ENCODE measurements at places on chromosomes 7 and 10.

DNA sequence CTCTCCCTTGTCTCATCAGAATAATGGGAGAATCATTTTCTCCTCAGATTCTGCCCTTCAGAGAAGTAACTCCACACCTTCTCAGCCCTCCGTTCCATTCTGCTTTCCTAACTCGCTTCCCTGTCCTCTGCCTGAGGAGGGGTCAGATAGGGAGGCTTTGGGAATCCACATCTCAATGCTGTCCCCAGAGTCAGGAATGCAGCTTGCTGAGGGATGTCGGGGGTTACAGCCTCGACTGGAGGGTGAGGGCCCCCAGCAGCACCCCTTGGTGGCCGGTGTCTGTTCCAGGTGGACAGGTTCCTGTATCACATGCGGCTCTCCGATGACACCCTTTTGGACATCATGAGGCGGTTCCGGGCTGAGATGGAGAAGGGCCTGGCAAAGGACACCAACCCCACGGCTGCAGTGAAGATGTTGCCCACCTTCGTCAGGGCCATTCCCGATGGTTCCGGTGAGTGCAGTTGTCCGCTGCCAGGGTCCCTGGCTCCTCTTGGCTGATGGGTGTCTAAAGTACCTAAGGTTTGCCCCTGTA is 6.9 kb downstream of the HKDC1 start:
- DNase-seq = no peak

DNA sequence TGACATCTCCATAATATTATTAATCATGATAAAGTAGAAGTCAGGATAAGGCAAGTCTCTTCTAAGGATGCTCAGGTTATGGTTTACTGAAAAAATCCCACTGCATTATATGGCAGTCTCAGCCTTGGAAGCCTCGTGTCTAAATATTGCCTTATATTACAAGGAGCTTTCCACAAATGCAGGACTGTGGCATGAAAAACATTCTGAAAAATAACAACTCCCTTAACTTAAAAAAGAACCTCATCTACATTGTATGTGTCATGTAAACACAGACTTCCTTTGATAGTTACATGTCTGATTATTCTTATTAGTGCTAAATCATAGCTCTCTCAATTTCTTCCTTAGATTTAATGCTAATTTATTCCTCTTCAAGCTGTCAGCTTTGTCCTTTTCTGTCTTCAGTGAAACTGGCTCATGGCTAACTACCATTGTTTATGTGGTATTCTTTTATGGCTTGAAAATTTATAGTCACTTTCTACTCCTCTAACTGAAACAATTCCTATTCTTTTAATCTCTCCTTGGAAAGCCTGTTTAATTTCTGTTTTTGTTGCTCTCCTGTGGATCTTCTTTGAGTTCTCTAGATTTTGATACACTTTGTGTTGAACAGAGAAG is 156.1 kb downstream of the KIF20B start:
- DNase-seq = no peak

DNA sequence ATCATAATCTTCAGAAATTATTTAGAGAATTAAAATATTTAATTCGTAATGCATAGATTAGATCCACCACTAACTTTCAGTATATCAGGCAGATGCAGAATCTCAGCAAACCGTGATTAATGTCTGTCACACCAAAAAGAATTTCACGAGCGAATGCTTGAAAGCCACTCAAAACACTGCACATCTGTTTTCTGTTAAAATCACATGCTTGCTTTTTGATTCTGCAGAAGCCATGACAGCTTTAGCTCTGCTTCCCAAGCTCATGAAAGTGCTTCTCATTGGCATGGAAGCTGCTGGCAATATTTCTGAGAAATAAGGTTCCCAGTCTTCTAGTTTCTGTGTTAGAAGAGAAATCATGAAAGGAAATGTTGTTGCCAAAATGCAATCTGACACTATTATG is 837.8 kb upstream of the LRRN3 start:
- DNase-seq = no peak

GRCh38 chr7:2586326-2587020 is 27.7 kb downstream of the IQCE start:
- DNase-seq = no peak

DNA sequence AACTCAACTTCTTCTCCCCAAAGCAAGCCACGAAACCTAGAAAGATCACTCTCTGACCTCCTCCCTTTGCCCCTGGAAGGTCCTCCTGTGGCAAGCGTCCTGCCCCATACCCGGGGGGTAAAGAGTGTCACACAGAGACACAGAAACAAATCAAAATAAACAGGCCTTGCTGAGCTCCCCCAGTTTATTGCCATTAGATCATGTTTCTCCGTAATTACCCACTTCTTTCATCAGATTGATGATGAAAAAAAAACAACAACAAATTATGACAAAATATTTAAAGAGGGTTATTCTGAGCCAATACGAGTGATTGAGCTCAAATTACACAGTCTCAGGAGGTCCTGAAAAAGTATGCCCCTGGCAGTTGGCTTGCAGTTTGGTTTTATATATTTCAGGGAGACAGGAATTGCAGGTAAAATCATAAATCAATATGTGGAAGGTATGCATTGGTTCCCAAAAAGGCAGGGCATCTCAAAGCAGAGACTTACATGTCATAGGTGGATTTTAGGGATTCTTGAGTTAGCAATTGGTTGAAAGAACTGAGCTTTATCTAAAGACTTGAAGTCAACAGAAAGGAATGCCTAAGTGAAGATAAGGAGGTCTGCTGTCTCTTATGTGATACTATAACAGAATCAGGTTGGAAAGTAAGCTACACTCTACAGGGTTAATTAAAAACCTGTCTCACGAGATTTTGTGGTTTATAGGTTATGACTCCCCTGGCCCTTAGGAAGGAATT is 86.2 kb downstream of the APBB1IP start:
- no peak for DNase-seq

GRCh38 chr7:98049034-98049433 is 57.6 kb upstream of the LMTK2 start:
- DNase-seq = no peak

- no peak for DNase-seq
Observed at GRCh38 chr7:81839708-81840369, 70.0 kb upstream of the HGF start.

DNA sequence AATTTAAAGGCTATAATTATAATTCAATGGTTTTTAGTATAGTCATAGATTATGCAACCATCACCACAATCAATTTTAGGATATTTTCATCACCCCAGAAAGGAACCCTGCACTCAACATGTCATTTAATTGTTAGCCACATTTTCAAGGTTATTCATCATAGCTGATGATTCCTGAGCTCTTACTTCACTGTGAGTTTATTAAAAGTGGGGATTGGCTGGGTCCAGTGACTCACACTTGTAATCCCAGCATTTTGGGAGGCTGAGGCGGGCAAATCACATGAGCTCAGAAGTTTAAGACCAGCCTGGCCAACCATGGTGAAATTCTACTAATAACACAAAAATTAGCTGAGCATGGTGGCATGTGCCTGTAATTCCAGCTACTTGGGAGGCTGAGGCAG is 787 bp downstream of the CCL26 start:
- no peak for DNase-seq

GRCh38 chr7:73341877-73342276 is 13.9 kb downstream of the FKBP6 start:
- DNase-seq = no peak

DNA sequence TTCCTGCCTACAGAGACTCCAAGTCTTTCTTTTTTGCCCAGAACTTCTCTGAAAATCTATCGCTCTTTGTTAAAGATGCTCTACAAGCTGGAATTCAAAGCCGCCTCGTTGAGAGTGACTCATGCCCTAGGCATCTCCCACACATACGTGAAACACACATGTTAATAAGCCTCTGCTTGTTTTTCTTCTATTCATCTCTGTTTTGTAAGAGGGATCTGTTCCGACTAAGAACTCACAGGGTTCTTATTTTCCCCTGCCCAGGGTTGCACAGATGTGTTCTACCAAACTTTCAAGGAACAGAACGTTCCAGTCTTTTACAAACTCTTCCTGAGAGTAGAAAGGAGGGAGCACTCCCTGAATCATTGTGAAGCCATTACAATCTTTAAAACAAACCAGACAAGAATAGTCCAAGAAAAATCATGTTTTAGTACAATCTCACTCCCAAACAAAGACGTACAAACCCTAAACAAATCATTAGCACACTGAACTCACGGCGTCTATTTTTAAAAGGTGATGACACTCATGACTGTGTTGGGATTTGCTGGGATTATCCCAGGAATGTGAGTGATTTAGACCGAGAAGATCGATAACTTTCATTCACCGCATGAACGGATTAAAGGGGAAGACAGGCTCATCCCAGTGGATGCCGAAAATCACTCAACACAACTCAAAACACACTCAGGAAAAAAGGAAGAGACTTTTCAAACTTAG is 55.3 kb upstream of the INPP5A start:
- no peak for DNase-seq

- no peak for DNase-seq
Observed at GRCh38 chr10:102354451-102354850, 41.1 kb upstream of the NFKB2 start.

DNA sequence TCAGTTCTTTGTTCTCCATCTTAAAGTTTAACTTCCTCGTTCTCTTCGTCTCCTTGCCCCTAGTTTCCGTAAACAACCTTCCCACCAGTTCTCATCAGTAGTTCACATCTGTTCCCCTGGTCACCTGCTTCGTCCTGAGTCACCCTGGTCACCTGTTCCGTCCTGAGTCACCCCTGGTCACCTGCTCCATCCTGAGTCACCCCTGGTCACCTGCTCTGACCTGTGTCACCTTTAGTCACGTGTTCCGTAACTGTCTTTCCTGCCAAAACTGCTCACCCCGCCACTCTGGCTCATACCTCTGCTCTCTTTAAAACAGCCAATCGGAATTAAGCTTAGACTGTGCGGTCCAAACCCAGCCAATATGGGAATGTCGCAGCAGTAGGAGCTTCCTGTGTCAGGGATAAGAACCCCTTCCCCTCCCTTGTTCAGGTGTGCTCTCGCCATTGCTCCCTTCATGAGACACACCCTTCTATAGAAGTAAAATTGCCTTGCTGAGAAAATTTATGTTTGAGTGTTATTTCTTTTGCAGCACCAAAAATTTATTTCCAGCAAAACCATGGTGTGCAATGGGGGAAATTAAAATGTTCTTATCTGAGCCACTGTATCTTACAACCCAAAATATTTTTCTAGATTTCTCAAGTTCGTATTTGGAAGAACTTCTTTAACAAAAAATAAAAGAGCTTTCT is 112.2 kb downstream of the VIM start:
- no peak for DNase-seq

DNA sequence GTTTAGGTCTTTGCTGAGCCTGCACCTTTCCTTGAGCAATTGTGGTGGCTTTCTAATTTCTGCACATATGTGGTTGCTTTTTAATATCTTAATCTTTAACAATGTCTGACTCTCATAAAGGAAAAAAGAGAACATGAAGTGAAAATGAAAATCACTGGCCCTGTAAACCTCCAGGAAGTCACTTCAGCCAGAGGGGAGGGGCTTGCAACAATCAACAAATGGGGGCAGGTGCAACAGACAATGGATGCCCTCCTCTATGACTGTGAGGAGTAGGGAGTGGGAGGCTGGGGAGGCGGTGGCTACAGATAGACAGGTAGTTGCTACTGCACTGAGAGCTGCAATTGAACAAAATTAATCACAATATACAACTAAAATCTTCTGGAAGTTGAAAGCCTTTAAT is 1377.4 kb downstream of the XPNPEP1 start:
- no peak for DNase-seq

GRCh38 chr10:103695584-103696005 is 159.8 kb downstream of the SH3PXD2A start:
- no peak for DNase-seq

DNA sequence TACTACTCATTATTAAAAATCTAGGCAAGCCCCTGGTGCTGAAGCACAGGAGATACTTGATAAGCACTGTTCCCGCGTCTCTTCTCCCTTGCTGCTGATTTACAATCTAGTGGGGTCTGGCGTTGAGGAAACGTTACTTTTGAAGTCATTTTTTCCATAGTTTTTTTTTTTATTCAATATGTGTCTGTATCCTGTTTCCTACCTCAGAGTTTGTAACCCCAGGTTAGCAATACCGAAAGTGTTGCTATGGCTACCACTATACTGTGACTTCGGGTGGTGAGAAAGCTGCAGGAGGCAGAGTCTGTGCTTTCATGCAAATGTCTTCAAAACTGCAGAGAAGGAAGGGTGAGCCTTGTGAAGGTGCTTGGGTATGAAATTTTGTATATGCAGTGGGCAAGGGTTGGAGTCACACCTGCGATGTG is 458.8 kb upstream of the GHITM start:
- no peak for DNase-seq

- no peak for DNase-seq
Observed at GRCh38 chr10:127344346-127344745, 148.0 kb upstream of the INSYN2A start.

- no peak for DNase-seq
Observed at GRCh38 chr10:76398043-76398710, 966.8 kb downstream of the LRMDA start.

GRCh38 chr7:105164751-105165150 is 150.7 kb downstream of the KMT2E start:
- no peak for DNase-seq

- no peak for DNase-seq
Observed at GRCh38 chr10:38070501-38070900, 23.6 kb upstream of the ZNF37A start.

DNA sequence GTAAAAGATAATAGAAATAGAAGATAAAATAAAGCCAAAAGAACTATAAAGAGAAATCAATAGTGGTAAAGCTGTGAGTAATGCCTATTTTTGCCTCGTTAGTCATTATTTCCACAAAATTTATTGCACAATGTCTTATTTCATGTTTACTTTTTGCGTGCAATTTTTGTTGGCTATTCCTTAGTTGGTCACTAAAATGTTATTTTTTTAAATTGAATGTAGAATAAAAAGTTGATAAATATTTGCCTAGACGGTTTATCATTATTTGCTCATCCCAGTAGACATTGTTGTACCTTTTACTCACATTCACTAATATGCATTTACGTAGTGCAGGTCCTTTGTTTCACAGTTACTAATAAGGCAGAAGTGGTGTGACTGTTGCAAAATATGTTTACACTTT is 227.8 kb upstream of the BMPER start:
- DNase-seq = no peak

GRCh38 chr7:29193316-29194205 is 1.0 kb upstream of the CHN2 start:
- no peak for DNase-seq

DNA sequence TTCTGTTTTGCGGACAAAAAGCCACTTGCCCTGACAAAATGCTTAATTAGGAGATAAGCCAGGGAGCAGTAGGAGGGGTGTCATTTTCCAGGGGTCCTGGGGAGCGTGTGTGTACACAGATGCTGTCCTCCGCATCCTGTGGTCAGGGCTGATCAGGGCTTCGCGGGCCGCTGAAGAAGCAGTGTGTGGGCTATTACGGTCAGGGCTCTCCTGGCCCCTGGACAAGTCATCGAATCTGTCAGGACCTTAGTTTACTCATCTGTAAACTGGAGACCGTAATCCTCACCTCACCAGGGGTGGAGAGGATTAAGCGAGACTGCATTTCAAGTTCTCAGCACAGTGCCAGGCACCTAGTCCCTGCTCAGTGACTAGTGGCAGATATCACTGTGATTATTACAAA is 26.0 kb upstream of the MXI1 start:
- no peak for DNase-seq

DNA sequence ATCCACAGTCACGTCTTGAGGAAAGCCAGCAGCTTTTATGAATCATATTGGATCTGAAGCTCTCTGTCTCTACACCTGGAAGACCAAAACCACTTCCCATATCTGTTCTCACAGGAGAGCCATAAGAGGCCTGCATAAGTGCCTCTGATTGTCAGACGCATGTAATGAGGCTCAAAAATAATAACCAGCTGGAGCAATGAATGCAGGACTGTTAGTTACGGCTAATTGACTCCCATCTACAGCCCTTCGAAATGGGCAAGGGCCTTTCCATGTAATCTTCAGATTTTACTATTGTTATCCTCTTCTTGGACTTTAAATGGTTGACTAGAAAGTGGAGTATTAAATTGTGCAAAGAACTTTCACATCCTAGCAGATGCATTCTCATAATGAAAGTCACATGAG is 4.4 kb upstream of the SEMA3C start:
- no peak for DNase-seq

Measured in hematopoietic multipotent progenitor cell treated with erythropoietin and hydrocortisone succinate and interleukin-3 and kit ligand, for 15 days (in vitro differentiated cells).